Mucosa of gallbladder (tissue), 1 donor: ENCODE measurements at places on chromosomes 1 and 21.

DNA sequence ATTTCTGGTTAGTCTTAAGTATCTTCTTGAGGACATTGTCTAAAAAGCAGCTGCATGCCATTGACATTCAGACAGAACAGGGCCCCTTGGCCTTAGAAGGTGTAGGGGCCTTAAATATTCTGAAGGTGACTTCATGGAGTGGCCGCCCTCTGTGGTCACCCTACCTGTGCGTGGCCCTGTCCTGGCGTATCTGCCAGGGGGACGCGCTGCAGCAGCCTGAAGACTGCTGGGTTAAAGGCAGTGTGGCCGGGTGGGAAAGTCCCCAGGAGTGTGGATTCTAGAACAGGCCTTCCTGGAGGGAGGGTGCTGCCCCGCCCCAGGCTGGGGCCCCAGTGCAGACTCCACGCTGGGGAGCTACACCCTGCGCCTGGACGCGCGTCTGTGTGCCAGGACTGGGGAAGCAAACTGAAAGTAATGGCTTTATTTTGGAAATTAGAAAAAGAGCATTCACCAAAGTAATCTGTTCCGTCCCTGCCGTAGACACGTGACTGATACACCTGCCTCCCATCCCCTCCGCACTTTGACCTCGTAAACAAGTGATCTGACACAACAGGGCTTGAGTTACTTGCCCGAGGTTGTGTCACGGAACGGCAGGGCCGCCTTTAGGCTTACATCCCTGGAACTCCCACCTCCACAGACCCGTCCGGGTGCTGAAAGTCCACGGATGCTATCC is 1.8 kb downstream of the AGPAT3 start:
- DNase-seq, result peak; percentile 40

DNA sequence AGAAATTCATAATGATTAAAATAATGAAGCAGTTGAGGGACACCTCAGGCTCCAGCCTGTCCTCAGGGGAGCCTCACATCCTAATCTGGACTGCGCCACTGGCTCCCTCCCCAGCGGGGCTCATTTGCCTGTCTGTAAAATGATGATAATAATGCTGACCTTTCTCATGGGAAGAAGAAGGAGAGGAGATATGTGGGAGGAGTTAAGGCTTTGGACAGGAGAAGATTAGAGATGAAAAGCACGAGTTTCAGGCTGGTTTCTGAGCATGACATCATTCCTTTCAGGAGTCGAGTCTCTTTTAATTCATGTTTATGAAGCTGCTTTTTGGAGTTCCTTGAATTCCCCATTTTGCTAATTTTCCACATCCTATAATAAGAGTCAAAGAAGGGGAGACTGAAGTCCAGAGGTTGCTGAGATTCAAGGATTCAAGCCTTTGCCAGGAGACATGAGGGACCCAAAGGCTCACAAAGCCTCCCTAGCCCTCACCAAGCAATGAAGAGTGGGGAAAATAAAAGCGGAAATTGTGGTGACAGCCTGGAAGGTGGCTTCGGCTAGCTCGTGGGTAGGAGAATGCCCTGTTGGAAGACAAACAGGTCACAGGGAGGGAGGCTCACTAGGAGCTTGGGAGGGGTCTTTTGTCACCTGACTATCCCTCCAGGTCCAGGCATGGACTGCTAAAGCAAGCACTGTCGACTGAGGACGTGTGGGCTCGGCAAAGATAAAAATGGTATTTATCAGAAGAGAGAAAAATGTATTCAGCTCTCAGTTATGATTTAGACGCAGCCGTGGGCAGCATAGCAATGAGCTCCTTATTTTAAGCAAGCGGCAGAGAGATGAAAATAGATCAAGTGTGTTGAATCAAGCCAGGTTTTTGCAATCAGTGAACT is 27.5 kb upstream of the STMN1 start:
- DNase-seq, result no peak

GRCh38 chr1:154272217-154272998 is at the start of gene HAX1:
TSS of gene HAX1 (plus strand) at chr1:154272629. CDS start at chr1:154272724, 95 bp downstream.
- DNase-seq, result peak; percentile 97

GRCh38 chr1:220335668-220336067 is 63.4 kb upstream of the RAB3GAP2 start:
- peak; percentile 22 for DNase-seq
